ENCODE measurements at places on chromosomes 16 and 17. TPM values are rescaled to one million over a fixed set of nuclear protein-coding genes. Genes with fewer than 3 reads are reported as not detected.

KRTAP2-3 gene
- polyA plus RNA-seq, result not detected

STH gene
- not detected for polyA plus RNA-seq

SOCS1 gene
- polyA plus RNA-seq, result 2.9 TPM

CRYM gene
- polyA plus RNA-seq, result 4.0 TPM

CD300LB gene
- polyA plus RNA-seq, result 0.27 TPM

ABAT gene
- polyA plus RNA-seq, result 55.7 TPM

SLC7A6OS gene
- 19.9 TPM for polyA plus RNA-seq

PRR14 gene
- polyA plus RNA-seq, result 35.0 TPM

CFAP97D1 gene
- polyA plus RNA-seq, result 0.04 TPM

ZNF23 gene
- 11.6 TPM for polyA plus RNA-seq

CES2 gene
- polyA plus RNA-seq, result 181 TPM

NAGS gene
- 37.5 TPM for polyA plus RNA-seq

SDR42E2 gene
- polyA plus RNA-seq, result 0.06 TPM

TSNAXIP1 gene
- polyA plus RNA-seq, result 1.5 TPM

ZFP3 gene
- 9.9 TPM for polyA plus RNA-seq

SCNN1B gene
- polyA plus RNA-seq, result 0.13 TPM

GFAP gene
- 0.34 TPM for polyA plus RNA-seq

CD19 gene
- 1.0 TPM for polyA plus RNA-seq
